MV-4-11 (cell line): ENCODE measurements at places on chromosomes 4 and X.

- DNase-seq: no peak
Measured at GRCh38 chrX:27008486-27008885, 454.7 kb downstream of the PPP4R3C start.

- DNase-seq: no peak
Measured at GRCh38 chr4:168188754-168189153, 96.4 kb downstream of the ANXA10 start.

DNA sequence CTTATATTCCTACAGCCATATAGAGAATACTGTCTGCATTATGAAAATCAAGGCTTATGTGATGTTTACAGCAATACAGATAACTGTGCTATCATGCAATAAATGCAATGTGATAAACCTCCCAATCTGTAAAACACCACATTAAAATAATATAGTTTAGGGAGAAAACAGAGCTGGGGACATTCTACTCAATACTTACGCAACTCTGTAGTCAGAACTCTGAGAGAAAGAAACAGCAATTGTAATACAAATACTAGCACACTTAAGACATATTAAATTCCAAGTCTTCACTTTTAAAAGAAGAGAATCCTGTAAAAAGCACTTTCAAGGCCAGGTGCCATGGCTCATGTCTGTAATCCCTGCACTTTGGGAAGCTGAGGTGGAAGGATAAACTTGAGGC is 61.4 kb downstream of the ANKRD17 start:
- no peak for DNase-seq

DNA sequence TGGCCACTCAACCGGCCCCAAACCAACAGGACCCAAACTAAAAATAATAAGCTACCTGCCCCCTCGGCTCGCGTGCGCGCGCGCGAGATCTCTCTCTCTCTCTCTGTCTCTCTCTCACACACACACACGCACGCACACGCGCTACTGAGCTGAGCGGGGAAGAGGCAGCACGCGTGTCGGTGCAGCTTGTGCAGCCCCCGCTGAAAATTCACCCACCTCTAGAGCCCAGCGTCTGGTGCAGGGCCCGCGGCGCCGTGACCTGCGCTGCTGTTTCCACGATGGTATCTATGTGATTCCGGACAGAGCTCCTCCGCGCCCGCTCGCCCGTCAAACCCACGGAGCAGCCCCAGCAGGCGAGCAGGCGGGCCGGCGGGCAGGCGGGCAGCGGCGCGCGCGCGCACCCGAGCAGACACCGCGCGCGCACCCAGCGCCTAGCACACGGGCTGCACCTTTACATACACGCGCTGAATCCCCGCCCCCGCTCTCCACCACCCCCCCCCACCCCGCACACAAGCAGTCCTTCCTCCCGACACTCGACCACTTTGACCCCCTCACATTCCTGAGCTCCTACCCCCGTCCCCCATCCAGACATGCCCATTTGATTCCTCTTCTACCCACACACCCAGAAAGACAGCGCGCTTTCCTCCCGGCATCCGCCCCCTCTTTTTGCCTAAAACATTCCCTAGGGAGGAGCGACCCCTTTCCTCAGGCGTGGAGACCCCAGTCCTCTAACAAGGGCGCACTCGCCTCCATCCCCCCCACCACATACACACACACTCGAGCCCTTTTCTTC is 1.0 kb downstream of the SLITRK4 start:
- no peak for DNase-seq

DNA sequence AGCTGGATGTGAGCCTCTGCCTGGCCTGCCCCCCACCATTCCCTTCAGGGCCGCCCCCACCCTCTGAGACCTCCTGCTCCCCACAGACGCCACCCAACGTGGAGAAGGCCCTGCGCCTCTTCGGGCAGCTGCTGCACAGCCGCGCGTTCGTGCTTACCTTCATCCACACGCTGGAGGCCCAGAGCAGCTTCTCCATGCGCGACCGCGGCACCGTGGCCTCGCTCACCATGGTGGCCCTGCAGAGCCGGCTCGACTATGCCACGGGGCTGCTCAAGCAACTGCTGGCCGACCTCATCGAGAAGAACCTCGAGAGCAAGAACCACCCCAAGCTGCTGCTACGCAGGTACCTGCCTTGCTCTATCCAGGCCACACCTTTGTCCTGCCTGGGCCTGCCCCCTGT is 10.1 kb downstream of the PLXNA3 start:
- no peak for DNase-seq

DNA sequence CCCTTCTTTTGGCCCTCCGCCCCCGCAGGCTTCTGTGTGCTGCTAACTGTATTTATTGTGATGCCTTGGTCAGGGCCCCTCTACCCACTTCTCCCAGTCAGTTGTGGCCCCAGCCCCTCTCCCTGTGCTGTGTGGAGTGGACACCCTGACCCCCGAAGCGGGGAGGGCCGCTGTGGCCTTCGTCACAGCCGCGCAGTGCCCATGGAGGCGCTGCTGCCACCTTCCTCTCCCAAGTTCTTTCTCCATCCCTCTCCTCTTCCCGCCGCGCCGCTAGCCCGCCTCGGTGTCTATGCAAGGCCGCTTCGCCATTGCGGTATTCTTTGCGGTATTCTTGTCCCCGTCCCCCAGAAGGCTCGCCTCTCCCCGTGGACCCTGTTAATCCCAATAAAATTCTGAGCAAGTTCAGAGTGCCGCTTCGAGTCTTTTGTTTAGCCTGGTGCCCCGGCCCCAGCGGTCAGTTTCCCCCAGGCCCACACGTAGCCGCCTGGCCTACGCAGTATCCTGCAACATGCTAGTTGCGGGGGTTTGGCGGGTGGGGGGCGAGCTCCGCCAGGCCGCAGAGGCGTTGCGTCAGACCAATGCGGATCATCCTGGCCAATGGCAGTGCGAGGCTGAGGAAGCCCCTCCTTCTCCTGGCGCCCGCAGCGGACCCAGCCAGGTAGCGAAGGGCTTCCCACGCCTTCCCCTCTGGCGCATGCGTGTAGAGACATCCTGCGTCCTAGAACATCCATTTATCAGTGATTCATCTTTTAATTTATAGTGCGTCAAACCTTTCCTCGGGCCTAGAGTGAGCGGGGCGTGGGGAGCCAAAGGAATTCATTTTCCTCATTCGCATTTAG is 5.6 kb upstream of the KANTR start:
- no peak for DNase-seq

DNA sequence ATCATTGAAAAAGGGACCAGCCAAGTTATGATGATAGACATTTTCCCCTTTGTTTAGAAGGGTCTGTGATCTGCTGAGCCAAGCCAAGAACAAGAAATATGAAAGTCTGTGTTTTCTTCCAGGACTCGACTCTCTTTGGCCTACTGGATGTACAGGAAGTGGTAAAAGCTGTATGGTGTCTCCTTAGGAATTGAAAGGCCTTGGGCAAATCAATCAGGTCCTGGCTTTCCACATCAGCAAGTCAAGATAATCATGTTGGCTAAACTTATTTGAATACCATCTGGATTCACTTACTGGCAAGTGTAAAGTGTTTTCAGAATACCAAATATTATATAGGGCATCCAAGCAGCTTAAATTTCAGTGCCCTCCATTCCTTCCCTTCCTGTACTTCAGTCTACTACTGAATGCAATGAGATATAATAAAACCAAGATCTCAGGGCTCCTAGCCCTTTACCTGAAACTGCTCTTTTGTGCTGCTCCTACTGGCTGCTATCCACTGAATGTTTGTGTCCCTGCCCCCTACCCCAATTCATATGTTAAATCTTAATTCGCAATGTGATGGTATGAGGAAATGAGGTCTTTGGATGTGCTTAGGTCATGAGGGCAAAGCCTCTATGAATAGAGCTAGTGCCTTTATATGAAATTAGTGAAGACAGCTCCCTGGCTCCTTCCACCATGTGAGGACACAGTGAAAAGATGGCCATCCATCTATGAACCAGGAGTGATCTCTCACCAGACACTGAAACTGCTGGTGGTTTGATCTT is 578.0 kb downstream of the SPRY1 start:
- no peak for DNase-seq

DNA sequence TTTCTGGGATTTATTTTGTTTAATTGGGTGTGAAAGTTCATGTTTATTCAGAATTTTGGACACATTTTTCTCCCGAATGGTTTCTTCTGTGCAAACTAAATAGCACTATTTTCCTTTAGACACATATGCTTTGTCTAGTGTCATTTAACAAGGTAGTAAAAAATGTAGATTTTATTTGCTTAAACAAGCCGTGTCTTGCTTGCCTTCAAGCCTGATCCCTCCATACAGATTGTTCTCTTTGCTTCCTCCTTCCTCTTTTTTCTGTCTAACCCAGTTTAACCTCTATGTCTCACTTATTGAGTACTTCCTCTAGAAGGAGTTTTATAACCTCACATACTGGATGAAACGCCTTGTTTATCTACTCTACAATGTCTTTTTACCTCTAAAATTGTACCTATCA is 211.8 kb downstream of the NPFFR2 start:
- peak; percentile 53 for DNase-seq

- DNase-seq: no peak
Measured at GRCh38 chr4:156941940-156942548, 29.6 kb downstream of the PDGFC start.

- no peak for DNase-seq
Measured at GRCh38 chrX:135330706-135331105, 21.4 kb downstream of the ETDC start.
